ENCODE measurements at places on chromosomes 11 and 22.
A peak's percentile ranks its signal among the peaks of the same experiment; 100 is the strongest.

- DNase-seq = no peak
Measured at GRCh38 chr11:113241636-113242054, 72.7 kb upstream of the TTC12 start.

- no peak for DNase-seq
Measured at GRCh38 chr11:106421676-106422292, 344.3 kb downstream of the AASDHPPT start.

GRCh38 chr11:60343094-60343704 is 16.1 kb downstream of the MS4A6E start:
- DNase-seq = no peak

DNA sequence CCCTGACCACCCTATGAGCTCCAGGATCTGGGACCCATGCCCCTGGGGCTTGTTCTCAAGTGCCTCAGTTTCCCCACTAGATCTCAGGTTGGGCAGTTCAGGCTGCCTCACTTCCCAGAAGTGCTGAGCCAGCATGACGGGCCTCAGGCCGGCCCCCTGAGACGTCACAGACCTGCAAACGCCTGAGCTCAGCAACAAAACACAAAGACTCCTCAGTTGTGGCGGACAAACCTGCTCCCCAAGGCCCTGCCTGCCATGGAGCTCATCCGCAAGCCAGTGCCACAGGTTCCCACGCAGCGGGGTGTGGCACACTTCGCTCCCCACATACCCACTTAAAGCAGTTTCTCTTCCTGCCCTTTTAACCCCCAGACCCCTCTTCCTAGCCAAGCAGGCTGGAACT is 45.2 kb downstream of the NECTIN1 start:
- no peak for DNase-seq

GRCh38 chr22:36351921-36352802 is 35.6 kb downstream of the MYH9 start:
- DNase-seq = no peak

DNA sequence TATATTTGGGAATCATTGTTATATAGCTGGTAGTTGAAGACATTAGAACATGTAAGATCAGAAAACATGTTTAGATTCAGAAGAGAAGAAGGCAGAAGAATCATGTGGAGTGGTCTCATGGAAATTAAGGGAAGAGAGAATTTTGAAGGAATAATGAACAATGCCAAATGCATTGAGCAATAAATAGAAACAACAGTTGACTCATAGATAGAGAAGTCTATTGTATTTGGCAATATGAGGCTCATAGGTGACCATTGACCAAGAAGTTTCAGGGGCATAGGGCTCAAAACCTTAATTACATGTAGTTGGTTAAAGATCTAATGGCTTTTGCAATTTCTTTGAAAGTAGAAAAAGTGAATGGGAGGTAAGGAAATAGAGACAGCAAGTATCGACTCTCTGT is 123.9 kb downstream of the PAX6 start:
- no peak for DNase-seq

GRCh38 chr11:65090628-65091027 is 5.4 kb upstream of the VPS51 start:
- no peak for DNase-seq

DNA sequence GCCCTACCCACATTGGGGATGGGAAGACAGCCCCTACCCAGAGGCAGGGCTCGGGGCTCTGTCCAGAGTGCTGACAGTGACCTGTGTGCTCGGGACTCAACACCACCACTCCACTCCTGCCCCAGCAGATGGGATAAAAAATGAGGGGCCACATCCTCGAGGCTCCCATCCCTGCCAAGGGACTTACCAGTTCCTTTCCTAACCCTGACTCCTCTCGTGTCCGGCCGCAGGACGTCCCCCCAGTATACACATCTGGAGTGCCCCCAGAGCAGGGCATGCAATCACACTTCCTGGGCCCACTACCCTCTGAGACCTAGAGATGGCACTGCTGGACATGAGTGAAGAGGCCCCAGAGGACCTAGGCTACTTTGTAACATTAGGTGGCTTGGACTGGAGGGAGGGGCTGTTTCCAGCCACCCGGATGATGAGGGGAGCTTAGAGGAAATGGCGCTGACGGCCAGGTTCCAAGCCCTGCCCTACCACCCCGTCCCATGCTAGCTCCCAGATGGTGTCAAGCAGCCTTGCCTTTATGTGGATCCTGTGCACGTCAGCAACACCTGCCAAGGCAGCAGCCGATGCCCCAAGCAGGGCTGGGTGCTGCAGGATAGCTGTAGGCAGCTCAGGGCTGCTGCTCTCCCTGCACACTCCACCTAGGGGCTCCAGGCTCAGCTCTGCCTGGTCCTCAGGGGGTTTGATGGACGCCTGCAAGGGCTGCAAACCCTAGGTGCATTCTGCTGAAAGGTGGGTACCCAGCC is 86.6 kb downstream of the DGCR2 start:
- DNase-seq = no peak

DNA sequence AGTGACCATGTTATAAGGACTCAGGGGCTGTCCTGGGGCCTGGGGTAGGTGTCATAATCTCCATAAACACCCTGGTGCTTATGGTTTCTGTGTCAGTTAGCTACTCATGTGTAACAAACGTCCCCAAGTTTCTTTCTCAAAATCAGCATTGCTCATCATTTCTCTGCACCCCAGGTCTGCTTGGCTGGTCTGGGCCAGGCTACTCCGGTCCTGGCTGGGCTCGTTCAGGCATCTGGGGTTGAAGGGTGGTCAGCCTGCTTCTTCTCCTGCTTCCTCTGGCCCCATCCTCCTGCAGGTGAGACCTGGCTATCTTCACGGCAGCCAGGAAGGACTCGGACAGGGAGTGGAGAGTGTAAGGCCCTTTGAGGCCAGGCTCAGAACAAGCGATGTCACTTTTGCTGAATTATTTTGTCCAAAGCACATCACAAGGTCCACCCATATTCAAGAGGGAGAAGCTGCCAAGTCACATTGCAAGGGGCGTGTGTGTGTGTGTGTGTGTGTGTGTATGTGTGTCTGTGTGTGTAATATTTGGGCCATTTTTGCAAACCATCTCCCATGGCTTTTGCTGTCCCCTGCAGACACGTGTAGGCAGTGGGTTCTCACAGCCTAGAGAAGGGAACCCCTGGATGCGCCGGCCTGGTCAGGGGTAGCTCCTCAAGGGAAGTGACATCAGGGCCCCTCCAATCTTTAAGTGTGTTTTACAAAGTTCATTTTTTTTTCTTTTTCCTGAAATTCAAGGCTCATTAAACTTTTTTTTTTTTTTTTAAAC is 535.8 kb downstream of the TBC1D22A start:
- DNase-seq = no peak

GRCh38 chr11:62664405-62665074 is 470 bp downstream of the C11orf98 start:
- no peak for DNase-seq

GRCh38 chr11:624705-625635 is at the start of gene CDHR5:
Gene CDHR5 (minus strand): TSS chr11:624955. CDS start chr11:624902, 53 bp downstream.
- DNase-seq = no peak

DNA sequence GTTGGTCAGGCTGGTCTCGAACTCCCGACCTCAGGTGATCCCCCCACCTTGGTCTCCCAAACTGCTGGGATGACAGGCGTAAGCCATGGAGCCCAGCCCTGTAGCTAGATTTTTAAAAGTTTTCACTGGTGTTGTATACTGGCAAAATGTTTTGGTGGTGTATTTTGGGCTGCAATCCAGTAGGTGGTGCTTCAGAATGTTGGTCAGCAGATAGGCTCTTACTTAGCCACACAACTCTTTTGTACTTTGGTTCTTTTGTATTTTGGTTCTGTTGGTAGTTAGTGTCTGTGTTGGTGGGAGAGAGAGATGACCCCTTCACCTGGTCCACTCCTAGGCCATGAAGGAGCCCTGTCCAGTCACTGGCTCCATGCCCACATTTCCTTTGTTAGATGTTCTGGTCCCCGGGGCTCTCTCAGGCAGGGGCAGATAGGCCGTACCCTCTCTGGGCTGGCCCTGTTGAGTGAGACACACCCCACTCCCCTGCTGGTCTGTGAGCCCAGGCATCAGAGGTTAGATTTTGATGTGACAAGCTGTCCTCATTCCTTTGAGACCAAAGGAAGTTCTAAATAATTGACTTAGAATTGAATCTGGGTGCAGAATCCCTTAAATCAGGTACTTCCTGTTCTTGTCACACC is 123.8 kb downstream of the DDX10 start:
- no peak for DNase-seq

DNA sequence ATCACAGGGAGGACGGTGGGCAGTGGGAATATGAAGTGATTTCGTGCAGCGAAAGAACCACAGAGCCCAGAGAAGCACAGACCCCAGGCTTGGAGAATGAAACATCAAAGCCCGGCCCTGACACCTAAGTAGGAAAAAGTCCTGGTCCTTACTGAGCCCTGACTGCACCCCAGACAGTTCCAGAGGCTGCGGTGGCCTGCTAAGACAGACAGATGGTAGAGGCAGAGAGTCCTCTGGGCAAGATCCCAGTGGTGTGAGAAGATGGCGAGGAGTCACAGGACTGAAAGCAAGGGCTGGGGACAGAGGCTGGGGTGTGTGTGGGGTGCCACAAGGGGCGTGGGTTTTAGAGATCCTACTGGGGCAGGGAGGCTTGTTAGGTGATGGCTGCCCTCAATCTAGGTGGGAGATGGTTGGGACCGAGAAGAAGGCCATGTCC is 3.7 kb downstream of the CBX6 start:
- no peak for DNase-seq

DNA sequence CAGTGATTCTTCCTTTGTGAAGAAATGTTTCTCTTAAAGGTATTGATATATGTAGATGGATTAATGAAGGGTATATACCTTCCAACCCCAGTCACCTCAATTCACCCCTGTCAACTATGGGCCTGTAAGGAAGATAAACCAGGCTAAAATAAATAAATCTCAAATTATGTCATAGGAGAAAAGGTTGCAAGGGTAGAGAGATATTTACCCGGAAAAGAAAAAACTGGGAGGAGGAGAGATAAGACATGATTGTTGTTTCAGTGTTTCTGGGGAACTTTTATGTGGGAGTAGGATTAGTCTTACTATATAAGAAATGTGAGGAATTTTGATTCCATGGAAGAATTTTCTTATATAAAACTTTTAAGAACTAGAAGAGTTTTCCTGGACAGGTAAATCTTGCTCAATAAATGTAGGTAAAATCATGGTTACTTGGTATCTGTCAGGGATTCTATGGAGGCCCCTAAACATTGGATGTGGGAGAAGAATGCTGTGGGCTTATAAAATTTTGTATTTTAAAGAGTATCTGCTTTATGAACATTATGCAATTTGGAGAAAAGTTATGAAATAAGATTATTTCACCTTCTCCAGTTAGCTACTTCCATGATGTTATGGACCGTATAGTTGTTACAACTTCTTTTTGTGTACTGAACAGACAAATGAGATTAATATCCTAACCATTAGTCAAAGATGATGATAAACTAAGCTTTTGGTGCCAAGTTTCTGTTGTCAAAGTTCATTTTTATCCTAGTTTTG is 6.4 kb downstream of the YAP1 start:
- DNase-seq = no peak

DNA sequence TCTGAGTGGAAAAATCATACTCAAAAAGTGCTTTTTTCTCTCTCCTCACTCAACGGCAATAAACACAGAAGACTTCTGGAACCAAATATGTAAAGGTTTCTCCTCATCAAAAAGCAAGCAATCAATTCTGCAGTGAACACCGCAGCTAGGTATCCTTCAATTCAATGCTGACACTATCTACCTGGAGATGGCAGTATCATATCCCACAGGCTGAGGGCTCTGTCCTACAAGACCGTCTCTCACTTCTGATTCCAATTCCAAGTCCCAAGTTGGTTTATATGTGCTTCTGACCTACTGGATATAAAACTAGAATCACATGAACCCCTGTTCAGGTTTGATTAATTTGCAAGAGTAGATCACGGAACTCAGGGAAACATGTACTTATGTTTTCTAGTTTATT is 59.7 kb upstream of the LUZP2 start:
- no peak for DNase-seq

- no peak for DNase-seq
Measured at GRCh38 chr11:19453651-19454257, 213.0 kb upstream of the E2F8 start.

DNA sequence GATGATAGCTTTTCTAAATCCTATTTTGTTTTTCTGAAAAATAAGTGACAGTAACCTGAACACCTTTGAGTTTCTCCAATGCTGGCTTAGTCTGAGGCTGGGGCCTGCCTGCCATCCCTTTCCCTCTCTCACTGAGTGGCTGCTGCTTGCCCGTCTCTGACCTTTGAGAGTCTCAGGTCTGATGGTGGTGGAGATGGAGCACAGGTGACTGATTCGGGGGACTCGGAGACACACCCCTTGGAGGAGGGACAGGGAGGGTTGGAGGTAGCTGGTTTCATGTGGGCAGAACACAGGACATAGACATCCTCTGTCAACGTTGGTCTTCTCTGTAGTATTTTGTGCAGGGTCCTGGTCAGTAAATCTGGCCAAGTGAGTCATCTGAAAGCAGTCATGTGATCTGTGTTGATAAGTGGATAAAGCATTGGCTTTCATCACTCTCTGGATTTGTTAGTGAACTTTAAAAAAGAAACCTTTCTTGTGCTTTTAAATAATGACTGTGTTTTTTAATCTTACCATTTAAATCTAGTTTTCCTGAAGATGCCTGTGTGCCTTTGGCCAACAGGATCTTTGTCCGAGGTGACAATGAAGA is 47.1 kb upstream of the CLDN5 start:
- DNase-seq = no peak

DNA sequence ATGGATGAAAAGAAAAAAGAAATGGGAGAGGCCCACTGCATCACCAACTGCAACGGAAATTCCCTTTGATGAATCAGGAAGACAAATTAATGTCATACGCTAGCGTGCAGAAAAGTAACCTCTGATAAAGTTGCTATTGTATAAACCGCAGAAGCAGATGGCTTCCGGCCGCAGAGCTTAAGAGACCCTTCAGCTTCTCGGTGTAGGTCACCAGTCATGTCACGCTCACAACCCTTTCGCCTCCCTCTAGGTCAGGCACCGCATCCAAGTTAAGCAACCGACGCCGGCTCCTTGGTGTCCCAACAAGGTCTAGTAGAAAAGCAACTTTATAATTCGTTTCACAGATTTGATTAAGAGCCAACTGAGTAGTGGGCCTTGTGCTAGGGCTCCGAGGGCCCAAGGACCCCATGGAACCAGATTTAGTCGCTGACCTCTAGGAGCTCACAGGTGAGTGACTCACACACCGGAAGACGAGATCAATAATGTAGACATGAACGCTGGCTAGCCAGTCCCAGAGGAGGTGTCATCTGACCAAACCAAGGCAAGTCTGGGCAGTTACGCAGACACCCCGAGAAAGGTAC is 1.2 kb upstream of the ZFP91 start:
- DNase-seq = peak; percentile 65

DNA sequence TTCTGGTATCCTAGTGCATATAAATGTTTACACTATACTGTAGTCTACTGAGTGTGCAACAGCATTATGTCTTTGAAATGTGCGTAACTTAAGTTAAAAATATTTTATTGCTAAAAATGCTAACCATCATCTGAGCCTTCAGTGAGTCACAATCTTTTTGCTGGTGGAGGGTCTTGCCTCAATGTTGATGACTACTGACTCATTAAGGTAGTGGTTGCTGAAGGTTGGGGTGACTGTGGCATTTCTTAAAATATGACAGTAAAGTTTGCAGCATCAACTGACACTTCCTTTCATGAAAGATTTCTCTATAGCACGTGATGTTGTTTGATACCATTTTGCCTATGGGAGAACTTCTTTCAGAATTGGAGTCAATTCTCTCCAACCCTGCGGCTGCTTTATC is 8.5 kb upstream of the CREBZF start:
- no peak for DNase-seq
